Activated CD4-positive, alpha-beta T cell treated with anti-CD3 and anti-CD28 coated beads for 48 hours (primary cell): ENCODE measurements at places on chromosomes 5 and 9.

DNA sequence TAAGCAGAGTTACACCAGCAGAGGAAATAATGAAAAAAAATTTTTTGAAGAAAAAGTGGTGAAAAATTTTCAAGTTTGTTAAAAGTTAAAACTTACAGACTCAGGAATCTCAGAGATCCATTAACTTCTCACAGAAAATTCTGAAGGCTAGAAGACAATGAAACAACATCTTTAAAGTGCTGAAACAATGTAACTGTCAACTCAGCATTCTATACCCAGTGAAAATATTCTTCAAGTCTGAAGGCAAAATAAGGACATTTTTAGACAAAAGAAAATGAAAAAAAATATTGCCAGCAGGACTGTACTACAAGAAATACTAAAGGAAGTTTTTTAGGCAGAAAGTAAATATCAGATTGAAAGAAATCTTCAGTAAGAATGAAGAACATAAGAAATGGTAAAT lies 36.7 kb upstream of the RGMB start:
- DNase-seq, result no peak

DNA sequence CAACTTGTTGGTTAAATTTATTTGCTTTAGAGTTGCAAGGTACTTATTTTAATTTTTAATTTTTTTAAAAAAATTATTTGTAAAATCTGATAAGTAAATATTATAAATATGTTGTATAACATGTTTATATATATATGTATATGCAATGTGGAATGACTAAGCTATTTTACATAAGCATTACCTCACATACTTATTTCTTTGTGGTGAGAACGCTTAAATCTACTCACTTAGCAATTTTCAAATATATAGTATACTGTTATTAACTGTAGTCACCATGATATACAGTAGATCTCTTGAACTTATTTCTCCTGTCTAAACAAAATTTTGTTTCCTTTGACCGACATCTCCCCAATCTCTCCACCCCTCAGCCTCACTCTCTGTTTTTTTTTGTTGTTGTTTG lies 147.8 kb downstream of the NNT start:
- no peak for DNase-seq

DNA sequence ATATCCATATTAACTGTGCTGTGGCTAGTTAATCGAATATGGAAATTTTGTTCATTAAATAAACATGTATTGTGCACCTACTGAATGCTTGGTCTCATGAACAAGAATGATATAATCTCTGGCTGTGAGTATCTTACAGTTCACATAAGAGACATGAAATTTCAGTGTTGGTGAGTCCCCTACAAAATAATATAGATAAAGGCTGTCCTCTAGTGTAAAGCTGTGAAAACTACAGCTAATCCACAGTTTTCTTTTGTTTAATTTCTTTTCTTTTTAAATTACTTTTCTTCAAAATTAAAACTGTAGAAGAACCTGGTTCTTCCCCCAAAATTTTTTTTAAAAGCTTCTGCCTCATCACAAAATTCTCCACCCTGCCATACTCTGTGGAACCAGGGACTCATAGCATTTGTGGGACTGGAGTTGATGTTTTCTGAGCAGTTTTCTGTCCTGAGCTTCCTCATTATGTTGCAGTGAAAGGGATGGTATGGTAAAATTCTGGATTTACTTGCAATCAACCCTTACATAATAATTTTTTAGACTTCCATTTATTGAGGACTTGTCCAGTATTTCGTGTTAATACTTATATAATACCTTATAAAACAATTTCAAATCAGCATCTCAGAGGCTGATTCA lies 135.0 kb downstream of the STK32A start:
- no peak for DNase-seq

GRCh38 chr5:82406205-82406773 lies 128.1 kb upstream of the RPS23 start:
- no peak for DNase-seq

GRCh38 chr5:5544094-5544663 lies 121.7 kb downstream of the ICE1 start:
- no peak for DNase-seq

GRCh38 chr5:13866792-13867191 lies 77.7 kb downstream of the DNAH5 start:
- DNase-seq, result peak; percentile 33

DNA sequence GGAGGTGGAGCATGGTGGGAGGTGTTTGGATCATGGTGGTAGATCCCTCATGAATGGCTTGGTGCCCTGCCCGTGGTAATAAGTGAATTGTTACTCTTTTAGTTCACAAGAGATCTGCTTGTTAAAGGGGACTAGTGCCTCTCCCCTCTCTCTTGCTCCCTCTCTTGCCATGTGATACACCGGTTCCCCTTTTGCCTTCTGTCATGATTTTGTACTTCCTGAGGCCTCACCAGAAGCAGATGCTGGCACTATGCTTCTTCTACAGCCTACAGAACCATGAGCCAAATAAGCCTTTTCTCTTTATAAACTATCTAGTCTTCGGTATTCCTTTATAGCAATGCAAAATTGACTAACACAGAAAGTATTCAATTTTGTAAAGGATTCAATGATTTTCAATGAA lies 817.1 kb downstream of the TLR4 start:
- no peak for DNase-seq

DNA sequence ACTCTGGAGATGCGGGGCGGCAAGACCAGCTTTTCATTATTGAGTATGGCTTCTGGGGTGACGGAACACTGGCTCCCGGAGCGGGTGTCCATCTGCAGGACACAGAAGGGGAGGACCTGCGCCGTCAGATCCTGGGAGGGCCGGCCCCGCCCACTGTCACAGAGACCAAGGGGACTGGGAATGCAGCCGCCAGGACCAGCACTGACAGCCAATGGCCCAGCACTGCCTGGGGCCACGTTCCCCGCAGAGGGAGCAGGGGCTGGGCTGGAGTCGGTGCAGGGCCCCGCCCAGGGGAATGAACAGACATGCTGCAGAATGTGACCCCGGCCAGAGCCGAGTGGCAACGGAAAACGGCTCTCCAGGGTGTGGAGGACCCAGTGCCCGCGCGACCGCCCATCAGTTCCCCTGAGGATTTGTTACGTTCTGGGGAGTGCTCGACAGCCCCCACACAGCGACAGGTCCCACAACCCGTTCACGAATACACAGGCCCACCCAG lies at the start of gene ZDHHC11:
ZDHHC11 (minus strand) TSS at position 476 of the 496 bp plus-strand sequence; CDS start at position 92, 384 bp downstream.
- no peak for DNase-seq

DNA sequence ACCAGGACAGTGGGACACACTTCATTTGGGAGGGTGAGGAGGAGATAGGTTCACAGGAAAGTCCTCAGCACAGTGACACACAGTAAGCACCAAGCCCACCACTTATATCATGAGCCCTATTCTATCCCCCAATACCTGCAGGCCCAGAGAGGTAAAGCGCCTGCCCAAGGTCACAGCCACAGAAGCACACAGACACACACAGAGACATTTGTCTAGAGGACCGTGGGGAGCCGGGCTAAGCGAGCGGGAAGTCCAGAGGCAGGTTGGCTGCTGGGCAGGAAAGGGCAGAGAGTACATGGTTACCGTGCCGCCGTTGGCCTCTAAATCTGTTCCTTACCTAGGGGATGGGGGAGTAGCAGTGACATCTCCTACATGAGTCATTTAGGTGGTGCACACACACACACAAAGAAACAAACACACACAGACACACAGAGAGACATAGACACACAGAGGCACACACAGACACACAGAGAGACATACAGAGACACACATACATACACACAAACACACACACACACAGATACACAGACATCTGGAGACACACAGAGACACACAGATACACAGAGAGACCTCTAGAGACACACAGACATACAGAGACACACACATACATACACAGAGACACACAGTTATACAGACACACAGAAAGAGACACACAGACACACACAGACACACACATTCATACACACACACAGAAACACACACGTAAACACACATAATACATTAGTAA lies 15.9 kb upstream of the DUSP1 start:
- DNase-seq, result no peak

- no peak for DNase-seq
These were observed 186.2 kb upstream of the OTULINL start for GRCh38 chr5:14395411-14395810.

GRCh38 chr9:4574657-4575243 lies 84.5 kb downstream of the SLC1A1 start:
- DNase-seq, result no peak

DNA sequence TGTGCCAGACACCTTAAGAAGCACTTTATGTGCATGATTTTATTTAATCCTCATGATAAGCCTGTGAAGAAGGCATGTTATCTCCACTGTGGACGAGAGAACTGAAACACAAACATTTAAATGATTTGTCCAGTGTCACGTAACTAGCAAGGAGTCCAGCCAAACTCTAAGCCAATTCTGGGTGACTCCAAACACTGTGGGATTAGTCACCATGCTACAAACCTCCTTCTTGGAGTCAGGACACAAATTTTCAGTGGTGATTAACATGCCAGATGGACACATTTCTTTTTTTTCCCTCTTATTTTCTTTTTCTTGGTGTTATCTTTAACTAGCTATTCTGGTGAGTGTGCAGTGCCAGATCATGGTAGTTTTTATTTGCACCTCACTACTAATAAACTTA lies 316.8 kb downstream of the NDUFS4 start:
- no peak for DNase-seq

DNA sequence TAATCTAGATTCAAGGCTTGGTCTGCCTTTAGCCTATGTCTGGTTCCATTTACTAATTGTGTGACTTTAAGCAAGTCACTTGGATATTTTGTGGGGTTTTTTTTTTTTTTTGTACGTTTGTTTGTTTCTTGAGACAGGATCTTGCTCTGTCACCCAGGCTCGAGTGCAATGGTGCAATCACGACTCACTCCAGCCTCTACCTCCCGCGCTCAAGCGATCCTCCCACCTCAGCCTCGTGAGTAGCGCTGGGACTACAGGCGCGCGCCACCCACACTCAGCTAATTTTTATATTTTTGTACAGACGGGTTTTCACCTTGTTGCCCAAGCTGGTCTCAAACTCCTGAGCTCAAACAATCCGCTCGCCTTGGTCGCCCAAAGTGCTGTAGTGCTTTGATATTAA lies 1.1 kb upstream of the PFDN1 start:
- no peak for DNase-seq

DNA sequence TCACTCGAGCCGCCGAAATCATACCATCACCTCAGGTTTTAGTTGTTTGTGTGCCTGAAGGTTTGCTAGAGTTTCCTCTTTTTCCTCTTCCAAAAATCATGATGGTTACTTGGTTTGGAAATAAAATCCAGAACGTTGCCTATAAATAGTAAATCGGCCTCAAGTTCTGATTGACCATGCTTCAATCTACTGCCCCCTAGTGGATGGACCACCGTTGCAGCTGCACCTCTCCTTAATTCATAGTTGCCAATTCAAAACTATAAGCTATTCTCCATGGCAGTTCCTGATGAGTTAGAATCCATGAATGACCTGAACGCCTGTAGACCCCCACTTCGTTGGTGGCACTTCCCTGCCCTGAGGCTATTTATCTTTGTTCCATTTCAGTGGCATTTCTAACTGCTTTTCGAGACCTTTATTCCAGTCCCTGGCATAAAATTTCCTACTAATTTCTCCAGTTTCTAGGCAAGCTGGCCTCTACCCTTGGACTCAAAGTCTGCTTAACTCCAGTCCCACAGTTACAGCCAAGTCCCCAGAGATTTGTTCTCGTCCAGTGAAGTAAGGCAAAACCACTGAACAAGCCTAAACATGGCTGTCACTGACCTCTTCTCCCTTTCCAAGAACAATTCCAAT lies 422.6 kb downstream of the EFNA5 start:
- peak; percentile 68 for DNase-seq

GRCh38 chr5:90161414-90161813 lies 248.1 kb downstream of the CETN3 start:
- DNase-seq, result no peak

- no peak for DNase-seq
These were observed 178.7 kb upstream of the NR3C1 start for GRCh38 chr5:143582176-143582575.

GRCh38 chr5:79191457-79191856 lies 44.5 kb upstream of the JMY start:
- DNase-seq, result no peak

GRCh38 chr5:175383350-175383749 lies 60.6 kb downstream of the DRD1 start:
- no peak for DNase-seq

GRCh38 chr5:141903261-141903660 lies 20.4 kb upstream of the DELE1 start:
- DNase-seq, result no peak

- DNase-seq, result no peak
These were observed 2.7 kb downstream of the UGT3A1 start for GRCh38 chr5:35988529-35988928.

GRCh38 chr9:36053971-36054370 lies 17.3 kb downstream of the RECK start:
- no peak for DNase-seq

- DNase-seq, result no peak
These were observed 401.3 kb downstream of the BNC2 start for GRCh38 chr9:16469184-16469583.

GRCh38 chr9:96868709-96869108 lies 14.4 kb upstream of the ZNF782 start:
- DNase-seq, result no peak

DNA sequence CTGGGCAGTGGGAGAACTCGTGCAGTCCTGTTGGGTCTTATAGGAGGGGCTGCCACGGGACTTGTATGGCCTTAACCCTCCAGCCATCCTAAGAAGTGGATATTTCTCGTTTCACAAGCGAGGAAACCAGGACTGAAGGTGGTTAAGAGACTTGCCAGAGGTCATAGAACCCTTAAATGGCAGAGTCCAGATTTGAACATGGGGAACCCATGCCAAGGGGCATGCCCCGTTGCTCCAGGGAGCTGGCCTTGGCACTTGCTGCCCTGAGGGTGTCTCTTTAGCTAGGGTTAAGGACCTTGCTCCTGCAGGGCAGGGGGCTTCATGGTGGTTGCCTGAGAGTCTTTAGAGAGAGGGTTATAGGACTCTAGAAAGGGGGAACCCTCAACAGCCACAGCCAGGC lies 63.4 kb downstream of the DAB2IP start:
- DNase-seq, result no peak
